MCF 10A (cell line): ENCODE measurements at places on chromosomes 13 and 19.

- DNase-seq: no peak
Observed at GRCh38 chr13:43441899-43442499, 344.8 kb downstream of the ENOX1 start.

DNA sequence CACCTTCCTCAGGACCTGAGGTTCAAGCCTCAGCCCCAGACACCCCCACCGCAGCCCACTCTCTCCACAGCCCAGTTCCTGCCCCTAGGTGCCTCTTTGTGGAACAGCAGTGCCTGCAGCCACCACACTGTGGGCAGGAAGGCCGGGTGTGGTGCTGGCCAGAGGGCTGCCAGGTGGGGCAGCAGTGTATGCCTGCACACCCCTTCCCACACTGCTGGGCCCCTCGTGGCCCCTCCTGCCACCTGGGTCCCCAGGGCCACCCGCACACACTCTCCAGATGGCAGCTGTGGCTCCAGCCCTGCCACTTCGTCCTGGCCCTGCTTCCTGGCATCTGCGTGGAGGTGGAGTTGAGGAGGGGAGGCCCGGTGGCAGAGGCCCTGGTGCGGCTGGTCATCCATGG lies 35.1 kb downstream of the HPN start:
- DNase-seq: no peak

GRCh38 chr13:36885901-36886300 lies 34.1 kb downstream of the SMAD9 start:
- no peak for DNase-seq

- peak; percentile 35 for DNase-seq
Observed at GRCh38 chr19:10718205-10719196, 622 bp downstream of the DNM2 start.

DNA sequence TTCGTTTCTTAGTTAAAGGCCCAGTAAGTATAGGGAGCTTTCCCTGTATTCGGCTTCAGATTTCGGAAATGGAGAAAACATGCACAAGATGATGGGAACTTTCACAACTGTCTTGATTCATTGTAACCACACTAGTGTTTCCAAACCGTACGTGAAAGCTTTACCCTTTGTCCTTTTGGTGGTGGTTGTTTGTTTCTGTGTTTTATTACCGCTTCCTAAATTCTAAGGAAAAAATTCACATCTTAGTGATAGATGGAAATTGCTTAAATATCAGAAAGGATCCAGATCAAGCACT lies 504 bp upstream of the VWA8 start:
- DNase-seq: no peak

DNA sequence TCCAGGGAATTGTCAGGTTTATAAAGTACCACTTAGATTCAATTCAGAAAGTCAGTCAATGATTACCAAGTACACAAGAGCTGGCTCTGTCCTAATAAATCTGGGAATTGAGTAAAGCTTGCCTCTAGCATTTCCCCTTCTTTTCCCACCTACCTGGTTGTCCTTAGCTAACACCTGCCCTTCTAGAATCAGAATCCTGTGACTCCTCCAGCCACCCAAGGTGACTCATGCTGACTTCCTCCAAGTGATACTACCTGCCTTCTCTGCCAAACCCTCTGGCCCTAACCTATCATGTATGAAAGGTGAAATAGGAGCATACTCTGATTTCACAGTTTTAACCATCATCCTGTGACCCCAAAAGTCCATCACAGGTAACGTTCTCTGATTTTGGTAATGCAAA lies 151.2 kb downstream of the DIAPH3 start:
- DNase-seq: peak; percentile 88

DNA sequence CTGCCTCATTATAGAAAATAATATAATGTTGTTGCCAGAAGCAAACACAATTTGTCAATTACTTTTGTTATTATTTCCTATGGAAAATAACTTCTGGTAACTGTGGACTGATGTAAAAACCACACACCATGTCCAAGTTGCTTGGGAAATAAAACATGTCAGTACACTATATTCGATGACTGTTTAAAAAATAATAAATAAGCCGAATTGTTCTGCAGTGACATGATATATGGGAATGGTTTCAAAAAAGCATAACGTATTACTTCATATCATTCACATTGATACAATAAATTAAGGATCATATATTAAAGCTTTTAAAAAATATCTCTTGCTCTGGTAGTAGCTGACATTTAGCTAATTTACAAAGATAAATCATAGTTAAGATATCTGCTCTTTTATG lies 2062.1 kb downstream of the PCDH9 start:
- no peak for DNase-seq

DNA sequence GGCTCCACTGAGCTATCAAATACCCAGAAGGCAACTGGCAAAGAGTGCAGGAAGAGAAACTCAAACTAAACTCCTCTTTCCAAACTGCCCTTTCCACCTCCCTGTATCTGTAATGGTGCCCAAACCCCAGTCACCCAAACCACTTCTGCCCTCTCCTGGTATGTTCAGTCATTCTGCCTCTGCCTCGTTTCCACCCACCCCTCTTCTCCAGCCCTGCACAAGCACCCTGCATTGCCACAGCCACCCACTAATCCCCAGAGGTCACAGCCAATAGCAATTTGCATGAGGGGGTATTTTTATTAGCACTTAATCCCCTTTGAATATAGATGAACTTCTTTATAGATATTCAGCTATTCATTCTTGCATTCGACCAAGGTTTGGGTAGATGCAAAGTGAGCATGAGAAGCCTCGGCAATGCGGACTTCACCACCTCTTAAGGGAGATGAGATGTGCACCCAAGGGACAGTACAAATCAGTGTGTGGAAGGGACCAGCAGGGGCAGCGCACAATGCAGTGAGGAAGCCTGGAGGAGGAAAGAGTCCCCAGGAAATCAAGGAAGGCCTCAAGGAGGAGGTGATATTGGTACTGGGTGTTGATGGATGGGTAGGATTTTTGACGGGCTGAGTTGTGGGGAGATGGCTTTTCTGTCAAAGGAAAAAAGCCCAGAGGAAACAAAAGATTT lies 12.4 kb downstream of the TMEM272 start:
- DNase-seq: peak; percentile 55

DNA sequence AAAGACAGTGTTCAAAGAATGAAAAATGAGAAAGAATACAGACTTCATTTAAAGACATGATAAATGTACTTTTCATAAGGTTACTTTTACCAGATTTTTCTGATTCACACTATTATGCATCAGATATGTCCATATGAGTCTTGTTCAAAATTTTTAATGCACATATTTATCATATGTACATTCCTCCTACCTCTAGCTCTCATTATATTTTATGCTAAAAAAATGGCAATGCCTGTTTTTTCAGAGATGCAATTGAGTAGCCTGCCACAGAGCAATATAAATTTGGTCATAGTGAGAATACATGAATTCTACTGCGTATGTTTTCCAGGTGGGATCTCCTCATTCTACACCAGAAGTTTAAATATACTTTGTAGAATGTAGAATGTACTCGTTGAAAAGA lies 807.0 kb upstream of the SLITRK6 start:
- DNase-seq: no peak

DNA sequence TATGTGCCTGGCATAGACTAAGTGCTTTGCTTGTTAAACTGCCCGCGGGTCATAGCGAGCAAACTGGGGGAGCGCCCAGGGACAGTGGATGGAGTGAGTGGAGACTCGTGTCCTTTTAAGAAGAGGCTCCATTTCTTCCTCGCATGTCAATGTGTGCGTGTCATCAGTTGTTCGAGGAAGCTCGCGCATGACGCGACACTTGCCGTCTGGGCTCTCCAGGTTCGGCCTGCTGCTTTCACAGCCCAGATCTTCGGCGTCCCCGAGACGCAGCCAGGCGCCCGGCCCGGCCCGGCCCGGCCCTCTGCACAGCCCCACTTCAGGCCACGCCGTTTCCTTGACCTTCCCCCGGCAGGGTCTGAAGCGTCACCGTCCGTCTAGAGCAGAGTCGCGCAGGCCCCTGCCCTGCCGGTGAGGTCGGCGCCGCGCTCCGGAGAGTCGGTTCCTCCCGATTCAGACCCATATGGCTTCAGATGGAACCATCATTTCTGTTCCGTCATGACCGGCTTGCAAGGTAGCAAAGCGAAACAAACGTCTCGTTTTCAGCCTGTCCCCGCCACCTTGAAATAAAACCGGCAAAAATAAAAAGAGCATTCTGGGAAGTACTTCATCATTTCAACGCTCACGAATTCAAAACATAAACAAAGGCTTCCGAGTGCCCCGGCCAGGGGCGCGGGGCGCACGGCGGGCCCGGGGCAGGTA lies 599 bp upstream of the ARHGEF7 start:
- no peak for DNase-seq

GRCh38 chr13:97535614-97536013 lies 101.6 kb downstream of the RAP2A start:
- DNase-seq: no peak

DNA sequence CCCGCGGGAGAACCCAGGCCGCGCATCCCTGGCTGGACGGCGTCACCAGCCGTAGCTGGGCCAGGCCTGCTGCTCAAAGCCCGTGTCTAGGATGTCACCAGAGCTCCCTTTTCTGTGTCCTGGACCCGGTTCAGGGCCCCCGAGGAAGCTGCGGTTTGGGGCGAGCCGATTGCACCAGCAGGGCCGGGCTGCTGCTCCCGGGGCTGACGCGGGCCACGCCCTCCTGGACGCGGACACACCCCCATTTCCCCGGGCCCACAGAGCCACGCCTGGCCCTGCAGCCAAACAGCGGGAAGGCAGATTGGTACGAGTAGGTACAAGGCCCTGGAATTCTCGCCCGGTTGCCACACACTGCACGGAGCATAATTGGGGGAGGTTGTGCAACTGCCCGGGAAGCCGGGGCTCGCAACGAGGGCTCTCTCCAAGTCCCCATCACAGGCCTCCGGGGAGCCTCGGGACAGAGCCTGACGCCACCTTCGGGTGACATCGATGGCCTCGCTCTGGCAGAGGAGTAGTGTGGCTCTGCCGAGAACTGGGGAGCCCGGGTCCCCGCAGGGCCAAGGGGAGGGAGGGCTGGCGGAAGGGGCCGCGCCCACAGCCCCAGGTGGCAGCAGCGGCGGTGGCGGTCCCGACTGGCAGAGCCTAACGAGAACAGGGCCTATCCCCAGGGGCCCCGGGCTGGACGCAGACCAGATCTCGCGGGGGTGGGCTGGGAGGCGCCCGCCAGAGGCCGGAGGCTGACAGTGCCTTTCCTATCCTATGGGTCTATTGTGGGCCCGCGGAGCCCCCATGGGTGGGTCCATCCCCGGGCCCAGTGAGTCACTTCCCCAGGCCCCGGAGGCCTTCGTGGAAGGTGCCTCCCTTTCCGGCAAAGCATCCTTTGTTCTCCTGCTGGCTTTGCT lies 23.5 kb downstream of the KCTD15 start:
- DNase-seq: peak; percentile 99

GRCh38 chr19:28878862-28879566 lies 333.9 kb downstream of the UQCRFS1 start:
- DNase-seq: peak; percentile 35

DNA sequence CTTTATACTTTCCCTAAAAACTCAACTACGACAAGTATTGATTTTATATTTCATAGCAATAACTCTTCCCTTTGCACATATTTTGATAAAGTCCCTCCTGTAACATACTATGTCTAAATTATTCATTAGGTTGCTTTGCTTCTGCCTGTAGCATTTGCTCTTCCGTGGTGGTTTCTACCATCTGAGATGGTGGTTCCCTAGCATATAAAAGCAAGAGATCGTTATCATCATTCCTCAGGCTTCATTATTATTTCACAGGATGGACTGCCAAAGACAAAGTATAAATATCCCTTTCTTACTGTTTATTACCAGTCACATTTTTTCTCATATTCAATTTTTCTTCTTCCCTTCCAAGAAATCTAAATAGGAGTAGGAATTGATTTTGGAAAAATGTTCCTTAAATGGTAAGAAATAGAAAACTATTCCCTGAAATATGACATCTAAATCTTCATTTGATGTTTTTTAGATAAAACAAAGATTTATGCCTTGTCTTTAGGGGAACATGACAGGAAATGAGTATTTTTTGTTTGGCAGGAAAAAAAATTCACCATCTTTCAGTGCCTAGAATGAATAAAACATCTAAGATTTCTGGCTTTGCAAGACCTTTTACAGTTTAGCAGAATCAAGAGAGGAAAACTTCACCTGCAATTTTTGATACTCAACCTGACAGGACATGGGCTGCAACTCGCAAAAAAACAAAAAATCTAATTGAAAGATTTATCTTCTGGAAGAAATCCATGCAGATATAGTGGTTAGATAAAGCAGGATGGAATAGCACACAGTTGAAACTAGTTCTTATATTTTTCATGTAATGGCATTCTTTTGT lies 340.0 kb downstream of the SPRY2 start:
- no peak for DNase-seq

DNA sequence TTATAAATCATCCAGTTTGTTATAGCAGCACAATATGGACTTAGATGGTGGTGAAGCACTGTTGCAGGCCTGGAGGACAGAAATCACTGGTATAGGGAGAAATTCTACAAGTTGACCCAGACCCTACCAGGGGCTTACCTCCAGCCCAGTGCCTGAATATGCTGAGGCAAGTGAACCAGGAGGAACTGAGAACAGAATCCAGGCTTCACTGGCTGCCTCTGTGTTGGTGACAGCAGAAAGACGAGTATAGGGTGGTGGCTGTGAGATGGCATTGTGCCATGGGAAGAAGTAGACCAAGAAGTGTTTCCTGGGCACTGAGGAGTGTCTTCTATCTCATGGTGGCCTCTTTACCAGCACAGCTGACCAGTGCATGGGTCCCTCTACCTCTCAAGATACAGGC lies 15.9 kb upstream of the EID2 start:
- no peak for DNase-seq

GRCh38 chr19:46529622-46530451 lies 34.2 kb upstream of the PNMA8B start:
- peak; percentile 75 for DNase-seq

GRCh38 chr19:45418802-45419201 lies 4.9 kb downstream of the ERCC1 start:
- DNase-seq: no peak

GRCh38 chr19:41863209-41863931 lies 3.3 kb downstream of the RPS19 start:
- DNase-seq: no peak

GRCh38 chr13:49464085-49464484 lies 20.0 kb downstream of the SETDB2 start:
- no peak for DNase-seq

DNA sequence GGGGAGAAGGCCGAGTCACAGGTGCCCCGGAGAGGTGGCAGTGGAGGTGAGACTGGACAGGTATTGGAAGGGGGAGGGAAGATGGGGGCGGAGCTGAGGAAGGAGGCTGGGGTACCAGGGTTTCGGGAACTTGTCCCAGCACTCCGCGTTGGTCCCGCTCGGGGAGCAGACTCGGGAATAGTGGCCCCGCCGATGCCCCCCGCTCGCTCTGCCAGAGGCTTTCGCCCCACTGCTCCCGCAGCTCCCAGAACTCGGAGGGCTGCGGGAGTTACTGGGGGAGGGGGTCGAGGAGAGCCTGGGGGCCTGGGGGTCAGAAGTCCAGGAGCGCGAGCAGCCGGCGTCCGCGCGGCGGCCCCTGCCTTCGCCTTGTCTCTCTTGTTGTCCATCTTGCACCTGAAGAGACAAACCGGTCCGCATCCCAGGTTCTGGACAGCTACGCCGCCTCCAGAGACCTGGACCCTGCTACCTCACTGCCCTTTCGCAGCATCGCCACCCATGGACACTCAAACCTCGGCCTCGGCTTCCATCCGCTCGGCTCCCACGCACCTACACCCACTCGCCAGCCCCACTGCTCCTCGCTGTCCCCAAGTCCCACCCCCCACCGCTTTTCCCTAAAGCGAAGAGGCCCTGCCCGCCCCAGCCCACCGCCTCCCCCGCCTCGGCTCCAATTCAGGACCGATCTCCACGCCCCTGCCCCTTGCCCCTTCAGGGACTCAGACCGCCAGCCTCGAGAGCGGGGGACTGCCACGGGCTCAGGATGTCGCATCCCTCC lies 700 bp downstream of the PRR36 start:
- no peak for DNase-seq

- DNase-seq: peak; percentile 57
Observed at GRCh38 chr19:47414469-47414868, 4.9 kb downstream of the MEIS3 start.
